ENCODE measurements at places on chromosomes 1 and 21.

DNA sequence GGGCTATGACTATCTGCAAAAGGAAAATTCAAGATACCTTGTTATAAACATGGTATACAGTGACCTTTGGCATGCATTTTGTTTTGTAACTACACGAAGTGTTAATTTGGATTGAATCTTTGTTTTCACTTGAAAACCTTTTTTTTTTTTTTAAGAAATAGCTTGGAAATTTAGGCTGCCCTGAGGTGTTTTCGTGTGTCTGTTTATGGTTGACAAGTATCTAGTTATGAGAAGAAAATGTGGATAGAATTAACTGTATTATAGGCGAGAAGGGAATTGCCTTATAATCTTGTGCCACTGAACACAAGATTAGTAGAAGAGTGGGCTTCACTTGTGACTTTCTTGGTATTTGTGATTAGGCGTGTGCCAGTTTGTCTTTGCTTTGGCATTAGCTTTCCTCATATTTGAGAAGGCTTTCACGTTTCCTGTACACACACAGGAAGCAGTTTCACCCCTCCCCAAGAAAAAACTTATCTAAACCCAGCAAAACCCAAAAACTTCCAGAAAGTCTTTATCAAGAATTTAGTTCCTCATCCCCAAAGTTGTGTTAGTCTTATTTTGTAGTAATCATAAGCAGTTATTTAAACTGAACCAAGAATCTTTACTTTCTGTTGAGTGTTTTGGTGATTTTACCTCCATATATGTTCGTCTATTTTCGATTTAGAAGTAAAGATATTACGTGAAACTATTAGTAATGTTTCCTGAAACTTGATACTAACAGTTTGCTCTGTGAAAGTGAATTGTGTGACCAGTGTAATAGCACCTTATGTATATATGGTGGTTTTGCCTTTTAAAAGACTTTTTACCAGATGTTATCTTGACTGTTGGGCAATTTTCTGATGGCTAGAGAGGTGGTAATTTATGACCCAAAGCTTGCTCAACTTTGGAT is 3.8 kb downstream of the DYRK1A start:
- DNase-seq: no peak

GRCh38 chr1:40926441-40926840 is 53.1 kb upstream of the CTPS1 start:
- no peak for DNase-seq

DNA sequence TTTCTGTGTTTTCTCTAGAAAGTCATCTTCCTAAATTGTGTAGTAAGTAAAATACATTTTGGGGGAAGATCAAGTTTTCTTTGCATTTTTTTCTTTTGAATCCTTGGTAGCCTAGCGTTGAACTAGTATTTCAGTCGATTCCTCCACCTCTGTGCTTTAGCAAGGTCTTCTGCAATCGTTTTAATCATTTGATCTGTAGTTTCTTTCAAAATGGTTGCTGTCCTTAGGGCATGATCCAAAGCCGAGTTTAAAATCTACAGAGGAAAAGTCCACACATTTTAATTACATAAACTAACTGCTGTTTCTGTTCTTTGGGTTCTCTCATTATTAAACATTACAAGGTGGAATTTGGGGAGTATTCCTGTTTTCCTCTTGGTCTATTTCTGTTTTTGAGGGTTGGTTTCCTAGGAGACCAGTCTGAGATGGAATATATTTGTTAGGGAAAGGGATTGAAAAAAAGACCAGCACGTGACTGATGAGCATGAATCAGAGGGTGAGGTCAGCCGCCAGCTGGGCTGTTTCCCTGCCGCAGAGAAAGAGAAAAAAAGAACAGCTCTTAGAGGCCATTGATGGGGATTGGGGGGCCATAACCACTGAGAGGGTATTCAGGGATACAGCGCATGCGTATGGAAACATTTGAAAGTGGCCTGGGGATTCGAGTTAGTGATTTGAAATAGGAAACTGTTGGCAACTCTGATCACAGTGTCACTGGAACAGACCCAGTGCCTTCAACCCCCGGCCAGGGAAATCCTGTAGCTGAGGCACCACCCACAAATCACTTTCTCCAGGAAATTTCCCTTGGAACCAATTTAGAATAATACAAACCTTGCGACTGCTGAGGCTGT is 40.6 kb downstream of the AKNAD1 start:
- peak; percentile 91 for DNase-seq

GRCh38 chr1:155650231-155650757 is 38.3 kb downstream of the YY1AP1 start:
- no peak for DNase-seq

DNA sequence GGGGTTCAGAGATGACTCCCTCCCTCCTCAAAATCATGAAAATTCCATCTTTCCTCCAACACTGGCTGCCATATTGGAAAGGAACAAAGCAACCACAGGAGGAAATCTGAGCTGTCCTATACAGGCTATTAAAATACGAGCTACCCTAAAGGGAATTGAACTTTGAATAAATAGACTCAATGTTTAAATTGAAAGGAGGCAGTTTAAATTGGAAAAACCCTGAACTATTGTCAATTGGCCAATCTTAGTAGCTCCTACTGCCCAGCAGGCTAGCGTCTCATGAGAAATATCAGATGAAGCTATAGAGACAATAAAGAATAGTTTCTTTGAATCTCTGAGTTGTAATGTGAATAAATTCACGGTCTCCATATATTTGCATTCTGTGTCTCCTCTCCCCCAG is 85.4 kb upstream of the KCNE2 start:
- no peak for DNase-seq

- DNase-seq: no peak
Observed at GRCh38 chr1:3640121-3640837, 9.6 kb downstream of the WRAP73 start.

DNA sequence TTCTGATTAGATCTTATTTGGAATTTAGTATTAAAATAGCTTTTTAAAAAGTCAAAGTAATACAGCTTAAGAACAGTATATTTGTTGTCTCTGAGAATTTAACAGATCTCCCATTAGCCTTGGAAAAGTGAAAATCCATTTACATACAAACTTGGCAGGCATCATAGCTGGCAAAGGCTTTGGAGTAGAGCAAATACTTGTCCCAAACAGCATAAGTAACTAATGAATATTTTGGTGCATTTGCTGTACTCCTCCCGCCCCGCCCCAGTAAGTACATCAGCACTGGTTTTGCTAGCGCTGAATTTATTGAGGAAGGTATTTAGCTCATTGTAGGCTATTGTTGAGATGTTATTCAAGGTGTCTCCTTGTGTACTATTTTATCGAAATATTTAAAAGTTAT is 417.7 kb upstream of the KAZN start:
- DNase-seq: no peak

- DNase-seq: no peak
Observed at GRCh38 chr1:218262259-218262658, 22.8 kb upstream of the RRP15 start.

DNA sequence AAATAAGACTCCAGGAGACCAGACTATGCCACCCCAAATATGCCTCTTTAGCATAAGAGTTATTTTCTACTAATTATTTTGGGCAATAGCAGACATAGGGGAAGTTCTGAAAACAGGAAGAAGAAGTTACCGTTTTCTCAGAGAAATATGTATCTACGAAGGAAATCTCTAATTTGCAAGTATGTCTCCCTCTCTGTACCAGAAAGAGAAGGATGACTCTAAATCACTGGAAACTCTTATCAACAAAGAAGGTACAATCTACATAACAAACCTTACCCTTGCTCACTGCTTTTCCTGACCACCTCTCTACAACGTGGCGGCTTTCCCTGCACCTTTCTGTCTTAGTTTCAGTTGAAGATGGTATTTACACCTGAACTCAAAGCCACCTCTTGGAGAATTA is 49.0 kb downstream of the OMA1 start:
- DNase-seq: no peak

- no peak for DNase-seq
Observed at GRCh38 chr1:101484689-101485338, 248.0 kb downstream of the S1PR1 start.

DNA sequence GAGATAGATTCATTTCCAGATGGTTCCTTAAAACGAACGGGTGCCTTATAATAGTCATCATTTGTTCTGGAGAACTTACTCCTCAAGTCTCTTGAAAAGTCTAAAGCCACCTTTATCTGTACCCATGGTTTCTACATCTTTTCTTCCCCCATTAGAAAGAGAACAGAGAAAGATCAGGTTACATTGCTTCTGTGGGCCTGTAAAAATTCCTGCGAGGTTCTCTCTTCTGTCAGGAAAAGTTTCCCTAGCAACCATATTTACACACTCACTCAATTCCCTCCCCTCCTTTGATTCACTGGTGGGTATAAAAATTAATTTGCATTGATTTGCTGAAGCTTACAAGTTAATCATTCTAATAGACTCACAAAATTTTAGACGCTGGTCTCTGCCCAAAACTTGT is 6.7 kb downstream of the PHC2 start:
- DNase-seq: no peak

DNA sequence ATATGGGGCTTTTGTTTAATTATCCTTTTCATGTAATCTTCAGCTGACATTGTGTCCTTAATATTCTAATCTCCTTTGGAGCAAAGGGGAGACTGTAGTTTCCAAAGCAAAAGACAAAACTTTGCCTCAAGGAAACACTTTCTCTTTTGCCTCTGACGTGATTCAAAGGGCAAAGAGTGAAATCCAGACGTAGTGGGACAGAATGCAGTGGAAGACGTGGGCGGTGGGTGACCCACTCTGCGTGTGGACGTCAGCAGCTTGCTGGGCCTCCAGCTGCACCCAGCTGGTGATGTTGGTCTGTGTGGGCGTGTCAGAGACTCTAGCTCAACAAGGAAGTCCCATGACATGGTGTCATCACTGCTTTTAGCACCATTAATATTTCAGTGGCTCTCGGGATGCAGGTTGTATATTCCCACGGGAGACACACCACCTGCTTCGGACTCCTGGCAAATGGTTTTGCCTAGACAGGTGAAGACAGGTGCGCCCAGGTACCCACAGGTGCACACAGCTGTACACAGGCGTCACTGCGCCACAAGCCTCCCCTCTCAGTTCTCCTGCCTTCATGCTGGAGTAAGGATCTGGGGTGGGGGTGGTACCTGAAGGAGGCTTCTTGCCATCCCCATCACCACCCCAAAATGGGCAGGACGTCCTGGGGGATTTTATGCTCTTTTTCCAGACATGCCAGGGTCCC is 292.1 kb upstream of the VAMP3 start:
- DNase-seq: no peak

- DNase-seq: no peak
Observed at GRCh38 chr1:54159733-54160316, 7.0 kb upstream of the CDCP2 start.

DNA sequence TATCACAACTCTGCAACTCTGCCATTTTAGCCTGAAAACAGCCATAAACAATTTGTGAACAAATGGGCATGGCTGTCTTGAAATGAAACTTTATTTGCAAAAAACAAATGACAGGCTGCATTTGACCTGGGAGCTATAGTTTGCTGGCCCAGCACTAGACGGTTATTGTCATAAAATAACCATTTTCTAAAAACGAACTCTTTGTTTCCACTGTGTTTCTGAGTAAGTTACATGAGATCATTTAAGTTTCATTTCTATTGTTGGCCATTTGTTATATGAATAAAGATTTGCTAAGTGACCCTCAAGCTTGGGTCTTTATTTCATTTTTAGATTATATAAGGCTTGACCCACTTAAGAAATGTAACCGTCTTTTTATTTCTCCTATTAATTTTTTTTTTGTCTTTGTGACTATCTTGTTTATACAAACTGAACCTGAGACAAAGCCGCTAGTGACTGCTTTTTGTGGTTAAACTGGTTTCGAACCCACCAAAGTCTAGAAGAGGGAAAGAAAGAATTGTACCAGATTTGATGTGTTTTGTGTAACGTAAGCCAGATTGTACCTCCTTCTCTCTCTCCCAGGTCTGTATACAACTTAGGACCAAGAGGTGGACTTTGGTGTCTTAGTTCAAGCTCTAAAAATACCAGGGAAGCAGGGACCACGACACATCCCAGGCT is 12.9 kb upstream of the KCNJ15 start:
- DNase-seq: no peak

DNA sequence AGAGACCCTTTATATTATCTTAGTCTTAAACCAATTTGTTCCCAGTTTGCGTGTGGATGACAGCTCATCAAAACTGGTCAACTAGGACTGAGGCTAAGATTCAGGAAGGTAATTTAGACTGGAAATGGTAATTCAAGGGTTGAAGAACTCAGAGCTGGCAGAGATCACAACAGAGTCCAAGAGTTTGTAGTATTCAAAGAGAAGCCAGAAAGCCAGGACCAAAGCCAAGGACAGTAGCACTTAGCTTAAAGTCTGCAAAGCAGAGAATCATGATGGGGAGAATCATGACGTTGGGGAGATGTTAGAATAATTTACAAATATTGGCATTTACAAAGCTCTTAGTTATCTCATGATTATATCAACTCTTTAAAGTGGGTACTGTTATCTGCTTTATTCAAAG is 32.6 kb downstream of the RNF11 start:
- no peak for DNase-seq

GRCh38 chr1:211541720-211542477 is 37.1 kb downstream of the SLC30A1 start:
- peak; percentile 26 for DNase-seq

- peak; percentile 51 for DNase-seq
Observed at GRCh38 chr1:208681878-208682663, 437.9 kb upstream of the PLXNA2 start.

DNA sequence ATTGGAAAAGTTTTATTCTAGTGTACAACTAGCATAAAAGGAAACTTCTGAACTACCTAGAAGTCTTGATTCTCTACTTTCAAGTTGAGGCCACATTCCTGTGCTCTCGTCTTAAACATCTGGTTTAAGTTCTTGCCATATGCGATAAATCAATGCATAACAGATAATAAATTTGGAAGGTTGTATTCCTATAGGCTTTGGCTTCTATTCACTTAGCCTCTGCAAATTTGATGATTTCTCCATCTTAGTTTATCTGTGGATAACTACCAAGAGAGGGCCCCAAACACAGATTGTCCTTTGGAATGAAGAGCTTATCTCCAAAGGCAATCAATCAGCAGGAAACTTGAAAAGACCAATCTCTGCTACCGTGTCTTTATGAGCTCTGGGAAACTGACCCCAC is 11.7 kb upstream of the RNF2 start:
- no peak for DNase-seq

DNA sequence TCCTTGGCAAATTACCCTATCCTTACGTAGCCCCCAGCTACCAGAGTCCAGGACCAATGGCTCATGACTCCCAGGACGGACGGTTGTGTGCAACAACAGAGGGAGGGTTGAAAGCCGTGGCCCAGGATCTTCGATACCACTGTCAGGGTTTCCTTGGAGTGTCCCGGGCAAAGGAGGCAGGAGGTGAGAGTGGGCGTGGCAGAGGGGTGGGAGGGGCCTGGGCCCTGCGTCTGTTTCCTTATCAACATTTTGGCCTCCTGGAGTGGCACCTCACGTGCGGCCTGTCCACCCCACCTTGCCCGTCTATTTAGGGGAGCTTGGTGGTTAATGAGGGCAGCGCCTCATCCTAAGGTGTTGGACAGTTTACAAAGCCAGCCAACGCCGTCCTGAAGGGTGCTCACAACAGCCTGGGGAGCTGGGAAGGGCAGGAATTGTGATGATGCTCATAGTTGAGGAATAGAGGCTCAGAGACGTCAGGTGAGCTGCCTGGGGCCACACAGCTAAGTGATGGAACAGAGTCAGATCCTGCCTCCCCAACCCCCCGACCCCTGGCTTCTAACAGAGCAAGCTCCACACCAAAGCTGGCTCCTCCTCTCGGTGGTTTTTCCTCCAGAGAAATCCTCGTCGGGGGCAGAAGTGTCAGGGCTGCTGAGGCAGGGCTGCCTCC is 17.4 kb upstream of the ARHGEF10L start:
- DNase-seq: no peak
